Stimulated activated CD4-positive, alpha-beta T cell treated with anti-CD3 and anti-CD28 coated beads, Interleukin-15, amount 100 ng/mL, for 1 hour (primary cell): ENCODE measurements at places on chromosomes 1 and 21.
A peak's percentile ranks its signal among the peaks of the same experiment; 100 is the strongest.

- DNase-seq, result no peak
Observed at GRCh38 chr1:185017338-185017737, 28.0 kb upstream of the RNF2 start.

DNA sequence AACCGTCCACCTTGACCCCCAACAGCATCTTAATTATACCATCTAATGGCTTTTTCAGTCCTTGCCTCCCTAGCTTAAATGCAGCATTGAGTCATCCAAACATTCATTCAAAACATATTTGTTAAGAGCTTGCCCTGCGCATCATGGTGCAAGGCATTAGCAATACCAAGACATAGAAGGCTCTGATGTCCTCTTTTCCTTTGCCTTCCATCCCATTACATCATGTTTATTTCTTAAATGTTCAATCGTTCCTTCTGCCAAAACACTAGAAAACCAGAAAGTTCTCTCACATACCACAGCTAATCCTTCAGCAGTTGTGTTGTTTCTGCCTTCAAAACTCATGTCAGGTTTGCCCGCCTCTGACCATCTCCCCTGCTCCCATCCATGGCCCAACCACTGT lies 29.8 kb upstream of the VTCN1 start:
- no peak for DNase-seq

DNA sequence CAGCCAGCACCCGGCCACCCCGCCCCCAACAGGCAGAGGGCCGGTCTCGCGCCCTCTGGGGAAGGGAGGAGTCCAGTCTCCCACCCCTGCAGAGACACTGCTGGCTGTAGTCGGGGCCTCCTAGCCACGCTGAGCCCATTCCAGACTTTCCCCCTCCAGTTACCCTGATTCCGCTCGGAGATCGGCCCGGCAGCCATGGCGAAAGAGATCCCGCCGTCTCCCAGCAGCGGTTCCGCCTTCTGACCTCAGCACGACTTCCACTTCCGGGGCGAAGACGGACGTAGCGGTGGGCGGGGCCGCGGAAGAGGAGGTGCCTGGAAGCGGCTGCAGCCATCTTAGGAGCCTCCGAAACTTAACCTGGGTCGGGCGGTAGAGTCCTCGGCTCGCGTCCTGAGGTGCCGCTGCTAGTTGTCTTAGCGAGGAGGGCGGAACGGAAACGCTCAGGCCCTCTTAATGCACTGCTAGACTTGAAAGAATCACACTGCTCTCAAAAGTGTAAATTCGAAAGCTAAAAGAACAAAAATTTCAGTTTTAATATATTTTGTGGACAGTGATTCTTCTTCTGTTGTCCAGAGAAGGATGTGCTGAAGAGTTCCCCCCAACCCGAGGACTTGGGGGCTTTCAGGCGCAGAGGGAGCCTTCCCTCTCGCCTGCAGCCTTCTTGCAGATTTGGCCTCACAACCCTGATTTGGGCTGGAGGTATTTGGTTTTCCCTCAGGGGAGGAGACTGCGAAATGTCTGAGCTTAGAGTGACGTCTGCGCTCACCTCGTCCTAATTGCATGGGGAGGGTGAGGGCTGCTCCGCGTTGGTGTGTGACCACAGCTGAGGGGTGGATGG lies at the start of gene SF3B4:
TSS of gene SF3B4 (minus strand) at position 241 of the 838 bp plus-strand sequence. CDS start at position 197, 44 bp downstream.
- DNase-seq, result peak; percentile 91

GRCh38 chr1:236144033-236144432 lies 1.7 kb downstream of the GPR137B start:
- no peak for DNase-seq

GRCh38 chr1:51969038-51969705 lies 21.3 kb downstream of the RAB3B start:
- DNase-seq, result no peak

DNA sequence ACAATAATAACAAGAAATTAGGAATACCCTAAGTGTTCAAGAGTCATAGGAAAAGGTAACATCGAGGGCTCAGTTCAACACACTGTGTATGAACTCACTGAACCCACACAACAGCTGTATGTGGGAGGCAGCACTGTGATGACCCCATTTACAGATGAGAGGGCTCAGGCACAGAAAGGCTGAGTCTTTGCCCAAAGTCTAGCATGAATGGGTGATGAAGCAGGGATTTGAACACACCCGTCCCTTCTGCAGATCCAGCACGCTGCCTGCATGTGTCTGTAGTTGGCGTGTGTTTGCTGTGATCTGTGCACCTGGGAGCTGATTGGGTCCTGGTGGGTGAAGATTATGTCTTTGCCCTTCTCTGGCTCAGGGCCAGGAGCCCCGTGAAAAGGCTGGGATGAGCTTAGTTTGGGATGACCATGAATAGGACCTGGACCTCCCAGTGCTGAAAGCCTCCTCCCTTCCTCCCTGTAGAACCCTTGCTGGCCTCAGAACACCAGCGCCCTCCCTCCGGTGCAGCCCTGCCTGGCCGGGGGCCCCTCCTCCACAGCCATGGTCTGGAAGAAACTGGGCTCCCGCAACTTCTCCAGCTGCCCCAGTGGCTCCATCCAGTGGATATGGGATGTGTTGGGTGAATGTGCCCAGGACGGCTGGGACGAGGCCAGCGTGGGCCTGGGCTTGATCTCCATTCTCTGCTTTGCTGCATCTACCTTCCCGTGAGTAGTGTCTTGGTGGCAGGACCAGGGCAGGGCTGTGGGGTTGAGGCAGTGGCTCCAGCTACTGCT lies 5.2 kb downstream of the SLC66A1 start:
- no peak for DNase-seq

DNA sequence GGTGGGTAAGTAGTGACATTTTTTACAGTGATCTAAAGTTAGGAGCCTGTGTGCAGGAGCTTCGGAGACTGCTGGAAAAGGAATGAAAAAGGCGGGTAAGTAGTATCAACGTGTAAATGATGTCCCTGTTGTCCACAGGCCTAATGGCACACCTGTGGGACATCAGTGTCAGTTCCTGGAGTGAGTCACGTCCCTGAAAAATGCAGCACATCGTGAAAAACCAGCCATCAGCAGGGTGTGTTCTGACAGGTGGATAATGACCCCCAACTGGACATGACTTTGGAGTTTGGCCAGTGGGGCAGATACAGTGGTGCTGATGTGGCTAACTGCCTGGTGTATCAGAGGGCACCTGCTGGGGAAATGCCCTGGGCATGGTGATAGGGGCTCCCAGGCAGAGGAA lies 12.0 kb upstream of the PRDM15 start:
- DNase-seq, result no peak
